NCI-H1694 (cell line): ENCODE measurements at places on chromosomes 16 and 17.

- DNase-seq = no peak
These were observed 280.8 kb upstream of the CCL2 start for GRCh38 chr17:33974276-33974675.

DNA sequence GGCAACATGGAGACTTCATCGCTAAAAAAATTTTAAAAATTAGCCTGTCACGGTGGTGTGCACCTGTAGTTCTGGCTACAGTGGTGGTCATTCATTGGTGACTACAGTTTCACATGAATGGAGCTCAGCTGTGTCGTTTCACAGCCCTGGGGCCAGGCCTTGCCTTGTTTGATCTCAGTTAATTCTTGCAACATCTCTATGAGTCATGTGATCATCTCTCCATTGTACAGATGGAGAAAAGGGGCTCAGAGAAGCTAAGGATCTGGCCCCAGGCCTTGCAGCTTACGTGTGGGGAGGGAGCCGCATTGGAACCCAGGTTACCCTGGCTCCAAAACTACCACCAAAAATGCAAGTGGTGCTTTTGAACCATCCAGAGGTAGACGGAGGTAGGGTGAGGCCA is 49.4 kb downstream of the GDE1 start:
- DNase-seq = no peak

GRCh38 chr16:85699628-85700027 is 10.9 kb upstream of the GINS2 start:
- DNase-seq = peak; percentile 17

- DNase-seq = no peak
These were observed 6.4 kb downstream of the FA2H start for GRCh38 chr16:74768239-74768638.

- no peak for DNase-seq
These were observed 25.3 kb downstream of the BFAR start for GRCh38 chr16:14658063-14658462.

DNA sequence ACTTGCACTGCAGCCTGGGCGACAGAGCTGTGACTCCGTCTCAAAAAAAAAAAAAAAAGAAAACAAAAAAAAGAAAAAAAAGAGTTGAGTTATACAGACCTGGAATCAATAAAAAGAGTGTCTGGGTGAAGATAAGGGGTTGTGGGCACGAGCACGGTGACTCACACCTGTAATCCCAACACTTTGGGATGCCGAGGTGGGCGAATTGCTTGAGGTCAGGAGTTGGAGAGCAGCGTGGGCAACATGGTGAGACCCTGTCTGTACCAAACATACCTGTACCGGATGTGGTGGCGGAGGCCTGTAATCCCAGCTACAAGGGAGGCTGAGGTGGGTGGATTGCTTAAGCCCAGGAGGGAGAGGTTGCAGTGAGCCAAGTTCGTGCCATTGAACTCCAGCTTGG is 1.3 kb upstream of the TRAP1 start:
- DNase-seq = no peak

GRCh38 chr17:66509926-66510325 is 207.5 kb downstream of the PRKCA start:
- no peak for DNase-seq

- DNase-seq = no peak
These were observed 1.1 kb downstream of the CEP20 start for GRCh38 chr16:15887283-15887682.

DNA sequence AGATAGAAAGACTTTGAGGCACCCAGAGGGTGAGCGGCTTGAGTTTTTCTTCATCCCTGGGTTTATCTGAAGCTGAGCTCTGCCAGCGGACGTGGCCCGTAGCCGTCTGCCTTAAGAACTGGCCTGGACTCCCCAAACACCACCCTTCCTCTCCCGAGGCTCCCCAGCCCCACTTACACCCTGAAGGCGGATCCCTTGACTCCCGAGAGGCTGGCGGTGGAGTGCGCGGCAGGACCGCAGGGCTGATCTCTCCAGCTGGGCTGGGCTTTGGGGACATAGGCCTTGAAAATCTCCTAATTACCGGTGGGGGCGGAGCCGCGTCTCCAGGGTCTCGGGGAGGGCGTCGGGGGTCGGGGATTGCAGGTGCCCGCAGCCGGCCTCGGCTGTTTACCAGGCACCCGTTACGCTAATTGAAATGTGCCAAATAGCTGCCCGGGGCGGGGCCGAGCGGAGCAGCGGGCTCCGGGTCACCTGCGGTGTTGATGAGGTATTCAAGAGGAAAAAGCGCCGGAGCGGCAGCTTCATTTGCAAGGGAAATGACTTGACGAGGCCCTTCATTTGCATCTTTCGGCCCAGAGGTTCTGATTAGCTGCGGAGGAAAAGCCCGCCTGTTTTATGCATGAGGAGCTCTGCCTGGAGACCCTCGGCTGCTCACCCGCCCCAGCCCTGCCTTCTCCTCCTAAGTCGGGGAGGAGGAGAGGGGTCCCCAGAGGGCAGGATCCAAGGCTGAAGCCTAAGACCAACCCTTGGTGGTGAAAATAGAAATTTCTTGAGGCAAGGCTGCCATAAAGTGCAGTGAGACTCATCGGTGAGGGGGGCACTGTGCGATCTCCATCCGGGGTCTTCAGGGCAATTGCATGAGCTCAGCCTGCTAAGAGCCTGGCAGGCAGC is 100.7 kb downstream of the MGAT5B start:
- peak; percentile 86 for DNase-seq

DNA sequence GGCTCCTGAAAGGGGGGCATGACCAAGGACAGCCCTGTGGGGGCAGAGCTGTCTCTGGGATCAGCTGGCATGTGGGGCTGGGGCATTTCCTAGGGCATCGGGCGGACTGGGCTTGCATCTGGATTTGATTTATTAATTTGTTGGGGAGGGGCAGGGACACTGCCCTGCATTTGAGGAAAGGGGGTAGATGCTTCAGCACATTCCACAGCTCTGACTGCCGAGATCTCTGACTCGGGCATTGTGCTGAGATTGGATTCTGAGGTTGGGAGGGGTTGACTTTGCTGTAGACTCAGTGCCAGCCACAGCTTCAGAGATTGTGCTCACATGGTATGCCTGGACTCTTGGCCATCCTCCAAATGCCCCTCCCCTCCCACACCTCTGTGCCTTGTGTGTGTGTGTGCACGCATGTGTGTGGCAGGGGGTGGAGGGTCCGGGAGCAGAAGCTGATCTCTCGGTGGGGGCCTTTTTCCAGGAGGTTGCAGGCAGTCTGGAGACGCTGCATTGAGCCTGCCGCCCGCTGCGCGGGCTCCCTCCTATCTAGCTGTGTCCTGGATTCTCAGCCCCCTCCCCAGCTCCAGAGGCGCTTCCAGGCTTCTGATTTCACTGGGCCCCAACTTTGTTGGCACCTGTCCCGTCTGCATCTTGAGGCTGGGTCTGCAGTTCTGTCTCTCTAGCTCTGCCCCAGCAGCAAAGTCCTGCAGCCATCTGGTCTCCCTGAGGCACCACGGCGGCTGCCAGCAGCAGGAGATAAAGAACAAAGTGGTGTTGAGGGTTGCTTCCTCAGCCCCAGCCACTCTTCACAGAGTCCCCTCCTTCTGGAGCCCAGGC is 14.9 kb downstream of the IGFBP4 start:
- DNase-seq = peak; percentile 32

GRCh38 chr17:21012736-21013135 is 30.1 kb downstream of the USP22 start:
- no peak for DNase-seq

DNA sequence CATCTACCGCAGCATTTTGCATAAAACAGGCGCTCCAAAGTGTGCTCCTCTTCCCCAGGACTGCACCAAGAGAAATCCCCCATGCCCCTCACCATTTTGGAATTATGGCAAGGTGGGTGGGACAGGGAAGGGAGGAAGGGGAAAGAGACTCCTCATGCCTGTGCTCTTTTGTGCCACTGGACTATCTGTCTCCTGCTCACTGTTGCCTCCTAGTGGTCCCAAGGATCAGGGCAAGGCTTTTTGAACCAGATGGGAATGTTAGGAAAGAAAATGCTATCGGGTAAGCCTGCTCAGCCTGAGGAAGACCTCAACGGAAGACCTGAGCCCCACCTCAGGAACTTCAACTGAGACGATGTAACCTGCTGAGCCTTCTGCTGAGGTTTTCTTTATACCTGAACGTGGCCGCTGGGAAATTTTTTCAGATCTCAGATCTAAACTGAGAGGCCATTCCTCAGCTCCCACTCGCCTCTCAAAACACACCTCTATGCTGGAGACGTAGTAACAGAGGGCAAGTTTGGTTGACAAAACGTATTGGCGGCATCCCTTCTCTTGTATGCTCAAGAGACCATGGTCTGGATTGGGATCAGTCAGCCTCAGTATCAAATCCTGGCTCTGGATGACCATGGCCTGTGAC is 58.3 kb downstream of the SPACA3 start:
- DNase-seq = peak; percentile 57

DNA sequence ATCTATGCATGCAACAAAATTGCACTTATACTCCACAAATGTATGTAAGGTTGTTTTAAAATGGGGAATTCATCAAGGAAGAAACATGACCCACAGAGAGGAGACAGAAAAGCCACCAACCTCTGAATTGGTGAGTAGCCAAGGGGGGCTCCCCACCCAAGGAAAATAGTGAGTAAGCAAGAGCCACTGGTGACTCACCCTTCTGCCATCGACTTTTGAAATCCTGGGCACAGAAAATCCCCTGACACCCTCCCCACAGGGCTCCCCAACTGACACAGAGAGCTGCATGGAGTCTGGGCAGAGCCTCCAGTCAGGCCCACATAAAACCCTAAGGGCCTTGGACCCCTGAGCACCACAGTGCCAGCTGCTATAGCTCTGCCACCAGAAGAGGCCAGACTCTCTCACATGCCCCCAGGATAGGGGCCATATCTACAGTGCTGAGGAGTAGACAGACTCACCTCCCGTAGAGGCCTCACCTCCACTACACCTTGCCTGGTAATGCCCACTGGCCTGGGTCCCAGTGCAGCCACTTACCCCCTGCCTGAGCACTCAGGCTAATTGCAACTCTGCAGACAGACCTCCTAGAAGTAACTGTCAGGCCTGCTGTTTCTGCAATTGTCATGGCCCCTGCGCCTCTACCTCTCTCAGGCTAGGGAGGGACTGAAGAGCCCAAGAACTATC is 244.7 kb upstream of the WSB1 start:
- no peak for DNase-seq

DNA sequence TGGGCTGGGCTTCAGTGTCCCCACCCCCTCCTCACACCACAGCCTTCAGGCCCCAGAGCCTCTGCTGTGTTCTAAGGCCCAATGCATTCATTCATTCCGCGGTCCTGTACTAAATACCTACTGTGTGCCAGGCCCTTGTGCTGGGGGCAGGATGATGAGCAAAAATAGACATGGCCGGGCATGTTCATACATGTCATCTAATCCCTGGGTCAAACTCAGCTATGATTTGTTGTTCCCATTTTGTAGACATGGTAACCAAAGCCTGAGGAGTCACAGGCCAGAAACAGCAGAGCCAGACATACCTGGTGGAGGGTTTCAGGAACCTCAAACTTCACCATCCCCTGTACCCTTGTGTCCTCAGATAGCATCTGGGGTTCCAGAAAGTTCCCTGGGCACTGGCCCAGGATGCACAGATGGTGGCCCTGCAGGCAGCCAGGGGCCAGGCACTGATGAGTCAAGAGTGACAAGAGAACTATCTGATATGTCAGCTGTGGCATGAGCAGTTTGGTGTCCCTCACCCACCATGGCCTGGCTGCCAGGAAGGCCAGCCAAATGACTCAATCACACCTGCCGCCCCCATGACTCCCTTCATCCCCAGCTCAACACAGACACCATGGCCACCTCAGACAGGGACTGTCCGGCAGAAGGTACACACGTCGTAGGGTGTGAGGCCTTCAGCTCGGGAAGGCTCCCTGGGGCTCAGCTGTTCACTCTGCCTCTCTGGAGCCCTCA is 2.7 kb upstream of the RRAD start:
- no peak for DNase-seq

DNA sequence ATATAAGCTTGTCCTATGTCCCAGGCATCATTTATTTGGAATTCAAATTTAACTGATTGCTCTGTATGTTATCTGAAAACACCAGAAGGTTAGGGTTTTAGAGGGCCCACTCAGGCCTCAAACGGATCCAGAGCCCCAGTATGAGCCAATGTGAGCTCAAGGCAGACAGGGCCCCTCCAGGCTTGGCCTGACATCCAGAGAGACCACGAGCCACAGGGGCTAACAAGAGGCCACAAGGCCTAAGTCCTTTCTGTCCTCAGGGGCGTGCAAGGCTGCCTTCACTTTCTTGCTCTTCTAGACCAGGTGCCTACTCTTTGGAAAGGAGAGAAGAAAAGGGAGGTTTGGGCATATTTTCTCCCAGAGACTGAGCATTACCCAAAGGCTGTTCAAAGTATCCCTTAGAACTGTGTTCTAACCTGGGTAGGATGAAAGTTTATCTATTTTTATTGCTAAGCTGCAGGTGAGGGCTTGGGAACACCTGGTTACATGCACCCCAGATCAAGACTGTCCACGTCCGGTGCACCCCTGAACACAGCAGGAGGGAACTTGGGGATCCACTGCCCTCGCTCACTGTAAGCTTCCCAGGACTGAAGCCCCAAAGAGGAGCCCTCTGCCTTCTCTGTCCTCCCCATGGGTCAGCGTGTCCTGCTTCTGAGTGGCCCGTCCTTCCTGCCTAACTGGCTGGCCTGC is 1.5 kb upstream of the ENGASE start:
- no peak for DNase-seq

GRCh38 chr17:39929646-39930407 is 2.3 kb downstream of the LRRC3C start:
- DNase-seq = no peak

DNA sequence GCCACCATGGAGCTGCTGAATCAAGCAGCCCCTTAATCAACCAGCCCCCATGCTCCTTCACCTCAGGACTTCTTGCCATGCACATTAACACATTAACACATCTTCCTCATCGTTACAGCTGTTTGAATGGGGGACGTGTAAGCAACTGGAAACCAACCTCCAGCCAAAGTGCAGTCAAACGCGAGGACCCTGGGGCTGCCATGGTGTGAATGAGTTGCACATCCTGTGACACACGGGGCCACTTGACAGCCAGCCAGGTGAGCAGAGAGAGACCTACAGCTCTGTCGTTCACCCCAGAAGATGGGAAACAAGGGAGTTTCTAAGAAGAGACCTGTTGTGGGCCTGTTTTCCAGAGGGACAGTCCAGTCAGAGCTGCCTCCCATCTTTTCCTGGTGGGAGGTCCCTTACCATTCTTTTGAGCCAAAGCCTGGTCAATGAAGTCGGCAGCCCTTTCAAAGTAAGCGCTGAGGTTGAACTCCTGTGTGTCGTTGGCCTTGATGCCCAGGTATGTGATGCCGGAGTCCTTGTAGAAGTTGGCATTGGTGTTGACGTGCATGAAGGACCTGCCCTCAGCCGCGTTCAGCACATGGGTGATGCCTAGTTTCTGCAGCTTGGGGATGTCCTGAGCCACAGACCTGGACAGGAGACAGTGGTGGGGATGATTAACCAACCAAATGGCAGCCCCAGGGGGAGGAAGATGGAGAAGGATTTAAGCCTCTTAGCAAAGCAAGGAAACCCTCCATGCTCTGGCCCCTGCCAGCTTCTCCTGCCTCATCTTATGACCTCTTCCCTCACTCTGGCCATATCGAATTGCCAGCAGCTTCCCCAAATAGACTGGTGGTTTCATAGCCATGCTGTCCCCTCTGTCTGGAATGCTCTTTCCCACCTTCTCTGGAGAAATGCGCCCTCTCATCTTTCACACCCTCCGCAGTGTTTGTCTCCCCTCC is 4.2 kb downstream of the DUSP3 start:
- no peak for DNase-seq
